ENCODE measurements at places on chromosomes 3 and 15.

GRCh38 chr15:94855409-94856266, 624.3 kb downstream of the MCTP2 start:
- DNase-seq = no peak

DNA sequence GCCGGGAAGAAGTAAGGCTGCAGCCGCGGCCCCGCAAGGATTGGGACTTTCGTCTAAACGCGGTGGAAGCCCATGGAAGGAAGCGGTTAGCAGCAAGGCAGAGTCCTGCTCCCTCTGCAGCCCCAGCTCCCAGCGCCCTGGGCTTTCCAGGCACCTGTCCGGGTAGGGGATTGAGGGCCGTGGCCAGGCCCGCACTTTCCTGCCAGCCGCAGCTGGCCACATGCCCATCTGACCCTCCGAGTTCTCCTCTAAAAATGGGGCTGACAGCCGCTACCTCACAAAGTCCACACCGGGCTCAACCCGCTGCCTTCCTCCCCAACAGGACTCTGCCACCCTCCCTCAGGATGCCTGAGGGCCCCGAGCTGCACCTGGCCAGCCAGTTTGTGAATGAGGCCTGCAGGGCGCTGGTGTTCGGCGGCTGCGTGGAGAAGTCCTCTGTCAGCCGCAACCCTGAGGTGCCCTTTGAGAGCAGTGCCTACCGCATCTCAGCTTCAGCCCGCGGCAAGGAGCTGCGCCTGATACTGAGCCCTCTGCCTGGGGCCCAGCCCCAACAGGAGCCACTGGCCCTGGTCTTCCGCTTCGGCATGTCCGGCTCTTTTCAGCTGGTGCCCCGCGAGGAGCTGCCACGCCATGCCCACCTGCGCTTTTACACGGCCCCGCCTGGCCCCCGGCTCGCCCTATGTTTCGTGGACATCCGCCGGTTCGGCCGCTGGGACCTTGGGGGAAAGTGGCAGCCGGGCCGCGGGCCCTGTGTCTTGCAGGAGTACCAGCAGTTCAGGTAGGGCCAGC, 1.9 kb downstream of the NEIL1 start:
- peak; percentile 48 for DNase-seq

DNA sequence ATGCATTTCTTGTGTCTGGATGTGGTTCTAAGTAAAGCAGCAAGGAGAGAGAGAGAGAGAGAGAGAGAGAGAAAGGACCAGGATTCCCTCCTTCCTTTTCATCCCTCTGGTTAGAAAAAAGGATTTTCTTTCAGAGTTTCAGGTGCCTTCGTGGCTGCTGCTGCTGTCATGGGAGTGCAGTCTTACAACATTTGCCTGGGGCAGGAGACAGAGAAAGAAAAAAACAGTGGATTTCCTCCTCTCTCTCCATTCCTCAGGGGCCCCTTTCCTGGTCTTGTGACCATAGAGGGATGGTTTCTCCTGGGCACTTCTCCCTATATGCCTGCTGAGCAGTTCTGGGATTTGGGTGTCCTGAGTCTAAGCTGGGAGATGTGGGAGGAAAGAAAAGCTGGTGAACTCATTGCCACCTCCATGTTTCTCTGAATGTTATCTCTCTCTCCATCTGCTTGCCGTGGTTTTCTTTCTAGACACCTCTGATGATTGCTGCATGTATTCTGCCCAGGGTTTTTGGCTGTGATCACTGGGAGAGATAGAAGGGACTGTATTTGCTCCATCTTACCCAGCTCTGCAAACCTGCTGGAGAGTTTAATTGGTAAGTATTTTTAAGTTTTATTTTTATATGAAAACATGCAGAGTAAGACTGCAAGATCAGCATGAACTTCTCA, 142.4 kb upstream of the RGMA start:
- no peak for DNase-seq

DNA sequence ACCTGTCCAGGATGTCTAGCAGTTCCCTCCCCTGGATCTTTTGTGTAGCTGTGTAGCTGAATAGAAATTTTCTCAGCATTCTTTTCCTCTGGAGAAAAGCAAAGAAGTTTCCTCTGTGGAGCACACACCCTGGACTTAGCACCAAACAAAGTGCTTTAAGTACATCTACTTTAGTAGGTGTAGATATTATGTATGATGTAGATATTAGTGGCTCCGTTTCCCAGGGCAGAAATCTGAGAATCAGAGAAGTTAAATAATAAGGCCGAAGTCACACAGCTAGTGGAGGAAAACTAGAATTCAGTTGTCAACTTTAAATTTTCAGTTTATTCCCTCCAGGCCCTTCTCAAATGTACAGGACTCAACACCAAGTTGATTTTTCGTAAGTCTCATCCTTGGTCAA, 401.7 kb upstream of the NR2F2 start:
- DNase-seq = no peak

GRCh38 chr3:157265931-157266330, 106.0 kb upstream of the CCNL1 start:
- DNase-seq = no peak

- no peak for DNase-seq
Measured at GRCh38 chr3:45690336-45691035, 1.3 kb downstream of the SACM1L start.

GRCh38 chr3:108103040-108103751, 12.4 kb upstream of the CD47 start:
- DNase-seq = peak; percentile 56

GRCh38 chr3:147421184-147421912, 12.2 kb downstream of the ZIC1 start:
- DNase-seq = peak; percentile 69

DNA sequence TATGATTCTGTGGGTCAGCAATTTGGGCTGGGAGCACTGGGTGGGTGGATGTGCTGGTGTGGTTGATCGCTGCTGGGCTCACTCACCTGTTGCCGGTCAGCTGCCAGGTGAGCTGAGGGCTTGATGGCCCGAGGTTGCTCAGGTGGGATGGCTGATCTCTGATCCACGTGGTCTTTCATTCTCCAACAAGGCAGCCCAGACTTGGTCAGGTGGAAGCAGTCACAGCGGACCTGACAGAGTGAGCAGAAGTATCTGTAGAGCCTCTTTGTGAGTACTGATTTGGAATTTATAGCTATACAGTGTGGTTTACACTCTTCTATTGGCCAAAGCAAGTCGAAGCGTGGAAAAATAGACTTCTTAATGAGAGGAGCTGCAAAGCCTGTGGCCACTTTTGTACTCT, 97.2 kb upstream of the ADAMTSL3 start:
- no peak for DNase-seq

- peak; percentile 70 for DNase-seq
Measured at GRCh38 chr3:184129012-184129411, 6.1 kb upstream of the EIF2B5 start.

DNA sequence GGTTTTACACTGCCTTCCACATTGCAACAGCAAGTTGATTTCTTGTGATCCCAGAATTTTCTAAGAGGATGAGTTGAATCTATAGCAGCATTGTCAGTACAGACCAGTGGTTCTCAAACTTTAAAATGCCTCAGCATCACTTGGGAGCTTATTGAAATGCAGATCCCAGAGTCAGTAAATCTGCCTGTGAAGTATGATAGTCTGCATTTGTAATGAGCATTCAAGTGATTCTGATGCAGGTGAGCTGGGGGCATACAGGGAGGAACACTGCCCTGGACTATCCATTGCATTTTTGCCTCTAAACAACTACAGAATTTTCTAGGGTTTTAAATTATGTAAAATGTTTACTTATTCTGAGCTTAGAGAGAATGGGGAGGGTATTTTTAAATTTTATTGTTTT, 27.5 kb upstream of the PAQR5 start:
- DNase-seq = no peak

GRCh38 chr3:62832553-62832952, 42.7 kb downstream of the CADPS start:
- DNase-seq = no peak

DNA sequence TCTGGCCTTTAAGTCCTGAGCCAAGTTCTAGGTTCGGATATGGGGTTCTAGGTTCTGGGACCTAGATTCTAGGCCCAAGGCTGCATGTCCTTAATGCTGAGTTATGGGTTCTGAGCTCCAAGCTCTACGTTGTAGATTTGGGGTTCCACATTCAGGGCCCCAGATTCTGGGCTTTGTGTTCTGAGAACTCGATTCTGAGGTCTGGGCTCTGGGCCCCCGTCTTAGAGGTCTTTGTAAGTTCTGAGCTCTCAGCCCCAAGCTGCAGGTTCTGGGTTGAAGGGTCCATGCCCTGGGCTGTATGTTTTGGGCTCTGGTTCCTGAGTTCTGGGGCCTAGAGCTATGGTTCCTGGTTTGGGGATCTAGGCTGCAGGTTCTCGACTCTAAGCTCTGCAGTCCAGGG, 10.0 kb upstream of the DNAJB8 start:
- DNase-seq = no peak

DNA sequence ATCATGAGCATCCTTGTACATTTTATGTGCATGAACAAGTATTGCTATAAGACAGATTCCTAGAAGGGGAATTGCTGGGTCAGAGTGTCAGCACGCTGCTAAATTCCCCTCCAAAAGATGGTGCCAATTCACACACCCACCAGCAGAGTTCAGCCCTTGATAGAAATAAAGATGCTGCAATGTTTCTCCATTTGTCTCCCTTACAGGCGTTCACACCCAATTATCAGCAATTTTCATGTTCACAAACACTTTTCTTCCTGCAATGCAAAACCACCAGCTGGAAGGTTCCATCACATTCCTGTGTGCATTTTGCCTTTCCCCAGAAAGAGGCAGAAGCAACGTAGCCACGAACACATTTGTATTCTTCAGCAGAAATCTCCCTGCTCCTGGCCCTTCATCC, 3.3 kb upstream of the TAMM41 start:
- DNase-seq = no peak

DNA sequence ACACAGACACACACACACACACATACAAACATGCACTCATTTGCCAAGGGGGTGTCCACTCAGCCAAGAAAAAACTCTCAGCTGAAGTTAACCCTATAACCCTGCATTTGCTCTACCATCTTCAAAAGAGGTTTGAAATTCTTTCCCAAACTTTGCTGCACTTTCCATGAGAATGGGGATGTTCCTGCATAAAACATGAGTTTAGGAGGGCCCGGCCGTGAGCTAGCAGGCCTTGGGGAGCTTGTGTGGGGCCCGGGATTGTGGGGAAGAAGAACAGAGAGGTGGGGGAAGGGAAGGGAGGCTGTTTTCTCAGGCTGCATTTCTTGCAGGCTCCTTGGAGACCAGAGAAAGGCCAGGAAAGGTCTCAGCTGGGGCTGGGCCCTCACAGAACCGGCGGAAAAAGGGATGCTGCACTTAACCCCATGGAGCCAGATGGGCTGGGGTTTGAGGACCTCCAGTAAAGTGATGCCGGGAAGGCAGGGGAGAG, 40.8 kb downstream of the SEMA5B start:
- DNase-seq = peak; percentile 79

DNA sequence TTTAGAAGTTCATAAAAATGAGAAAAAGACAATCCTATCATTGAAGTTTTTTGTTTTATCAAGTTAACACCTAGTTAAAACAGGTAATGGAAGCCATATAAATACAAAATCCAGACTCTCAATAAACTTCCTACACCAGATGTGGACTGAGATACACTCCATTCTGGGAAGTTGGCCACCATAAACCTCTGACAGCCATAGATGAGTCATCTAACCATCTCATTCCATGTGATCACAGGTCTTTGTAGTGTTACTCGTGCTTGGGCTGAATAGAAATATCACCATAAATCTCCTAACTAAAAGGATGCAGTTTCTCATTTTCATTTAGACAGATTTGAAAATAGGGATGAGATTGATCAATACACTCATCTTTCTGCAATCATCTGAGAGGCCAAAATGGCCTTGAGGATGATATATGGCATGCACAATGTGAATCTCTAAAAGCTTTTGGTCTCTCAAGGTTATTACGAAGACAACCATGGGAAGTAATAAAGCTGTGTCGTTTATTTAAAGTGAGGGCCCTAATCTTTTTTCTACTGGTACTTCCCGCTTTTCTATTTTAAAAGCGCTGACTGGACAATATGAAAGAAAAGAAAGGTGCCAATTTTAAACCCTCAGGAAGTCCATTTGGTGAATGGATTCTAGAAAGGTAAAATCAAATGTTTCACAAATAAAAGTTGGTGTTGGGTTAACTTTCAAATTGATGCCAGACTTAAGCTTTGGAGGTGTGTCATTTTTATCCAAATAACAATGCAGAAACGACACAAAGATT, 155.5 kb downstream of the POLR2M start:
- no peak for DNase-seq

- DNase-seq = no peak
Measured at GRCh38 chr3:128851601-128852000, 27.8 kb upstream of the ACAD9 start.

DNA sequence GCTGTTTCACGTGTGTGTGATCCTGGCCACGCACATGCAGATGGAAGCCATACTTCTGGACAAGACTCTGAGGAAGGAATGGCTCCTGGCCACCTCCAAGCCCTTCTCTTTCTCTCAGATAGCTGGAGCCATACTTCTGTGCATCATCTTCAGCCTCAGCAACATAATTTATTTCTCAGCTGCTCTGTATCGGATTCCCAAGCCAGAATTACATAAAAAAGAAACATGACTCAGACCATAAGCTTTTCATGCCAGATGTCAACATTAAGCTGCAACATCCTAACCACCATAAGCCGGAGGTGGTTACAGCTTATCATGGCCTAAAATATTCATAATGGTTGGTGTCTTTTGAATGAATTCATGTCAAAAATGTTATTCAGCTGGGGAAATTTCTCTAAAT, 10.6 kb upstream of the KIF23 start:
- no peak for DNase-seq

DNA sequence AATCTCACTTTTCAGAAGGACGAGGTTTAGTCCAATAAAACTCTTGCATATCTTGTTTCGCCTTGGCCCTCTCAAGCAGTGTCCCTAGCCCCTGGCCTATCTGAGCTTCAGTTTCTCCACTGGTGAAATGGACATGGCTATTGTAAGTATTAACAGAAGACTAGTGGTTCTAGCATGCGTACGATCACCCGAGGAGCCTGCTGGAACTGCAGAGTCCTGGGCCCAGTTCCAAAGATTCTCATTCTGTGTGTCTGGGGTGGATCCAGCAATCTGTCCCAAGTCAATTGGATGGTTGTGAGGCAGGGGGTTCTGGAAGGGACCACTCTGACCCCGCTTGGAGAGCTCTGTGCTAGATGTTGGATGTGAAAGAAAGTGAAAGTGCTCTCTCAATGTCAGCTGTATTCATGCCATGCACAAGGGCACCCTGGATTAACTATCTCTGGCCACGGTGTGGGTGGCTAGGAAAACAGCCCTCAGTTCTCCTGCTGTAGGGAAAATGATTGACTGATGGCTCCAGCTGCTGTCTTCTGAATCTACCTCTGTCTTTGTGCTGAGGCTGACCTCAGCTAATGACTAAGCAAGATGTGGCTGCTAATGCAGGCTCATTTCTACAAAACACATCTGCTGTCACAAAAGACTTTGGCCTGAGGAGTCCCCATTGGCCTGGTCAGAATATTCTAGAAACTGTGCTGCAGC, 1.9 kb upstream of the PLA1A start:
- DNase-seq = no peak
